ENCODE measurements at places on chromosomes 7 and 10.
A peak's percentile ranks its signal among the peaks of the same experiment; 100 is the strongest.

DNA sequence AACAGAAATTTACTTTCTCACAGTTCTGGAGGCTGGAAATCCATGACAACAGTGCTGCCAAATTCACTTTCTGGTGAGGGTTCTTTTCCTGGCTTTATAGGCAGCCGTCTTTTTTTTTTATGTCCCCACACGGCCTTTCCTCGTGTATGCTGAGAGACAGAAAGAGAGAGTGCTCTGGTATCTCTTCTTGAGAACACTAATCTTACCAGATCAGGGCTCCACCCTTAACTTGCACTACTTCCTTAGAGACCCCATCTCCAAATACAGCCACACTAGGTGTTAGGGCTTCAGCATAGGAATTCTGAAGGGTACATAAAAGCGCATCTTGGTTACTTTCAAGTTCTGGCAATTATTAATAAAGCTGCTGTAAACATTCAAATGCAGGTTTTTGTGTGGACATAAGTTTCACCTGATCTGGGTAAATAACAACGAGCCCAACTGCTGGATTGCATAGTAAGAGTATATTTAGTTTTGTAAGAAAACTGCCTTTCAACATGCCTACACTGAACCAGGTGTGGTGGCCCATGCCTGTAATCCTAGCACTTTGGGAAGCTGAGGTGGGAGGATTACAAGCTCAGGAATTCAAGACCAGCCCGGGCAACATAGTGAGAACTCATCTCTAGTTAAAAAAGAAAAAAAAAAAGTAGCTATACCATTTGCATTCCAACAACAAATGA, 8.2 kb upstream of the C1GALT1 start:
- DNase-seq, result no peak

DNA sequence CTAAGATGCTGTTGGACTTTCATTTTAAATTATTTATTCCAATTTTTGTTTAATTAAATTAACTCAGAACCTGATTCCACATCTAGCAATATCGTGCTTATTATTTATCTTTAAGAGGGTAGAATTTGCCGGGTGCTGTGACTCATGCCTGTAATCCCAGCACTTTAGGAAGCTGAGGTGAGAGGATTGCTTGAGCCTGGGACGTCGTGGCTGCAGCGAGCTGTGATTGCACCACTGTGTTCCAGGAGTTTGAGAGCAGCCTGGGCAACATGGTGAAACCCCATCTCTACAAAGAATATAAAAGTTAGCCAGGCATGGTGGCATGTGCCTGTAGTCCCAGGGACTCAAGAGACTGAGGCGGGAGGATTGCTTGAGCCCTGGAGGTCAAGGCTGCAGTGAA, 47.8 kb downstream of the ZFAND4 start:
- no peak for DNase-seq

DNA sequence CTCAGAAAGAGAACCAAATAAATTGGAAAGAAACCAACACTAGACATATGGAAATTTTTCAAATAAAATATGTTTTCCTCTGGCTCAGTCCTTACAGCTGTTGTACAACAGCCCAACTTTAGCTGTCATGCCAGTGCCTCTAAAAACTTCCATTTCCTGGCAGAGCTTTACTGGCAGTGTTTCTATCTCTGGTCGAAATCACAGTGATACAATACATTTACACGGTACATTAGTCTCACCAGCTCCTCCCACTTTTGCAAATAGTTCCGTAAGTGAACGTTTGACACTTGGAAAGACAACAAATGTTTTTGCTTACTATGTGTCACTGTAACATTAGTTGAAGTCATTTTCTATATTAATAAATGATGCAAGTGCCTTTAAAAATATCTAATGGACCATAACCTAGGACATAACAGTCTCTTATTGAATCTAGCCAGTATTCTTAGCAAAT, 29.8 kb downstream of the BCAP29 start:
- peak; percentile 32 for DNase-seq

DNA sequence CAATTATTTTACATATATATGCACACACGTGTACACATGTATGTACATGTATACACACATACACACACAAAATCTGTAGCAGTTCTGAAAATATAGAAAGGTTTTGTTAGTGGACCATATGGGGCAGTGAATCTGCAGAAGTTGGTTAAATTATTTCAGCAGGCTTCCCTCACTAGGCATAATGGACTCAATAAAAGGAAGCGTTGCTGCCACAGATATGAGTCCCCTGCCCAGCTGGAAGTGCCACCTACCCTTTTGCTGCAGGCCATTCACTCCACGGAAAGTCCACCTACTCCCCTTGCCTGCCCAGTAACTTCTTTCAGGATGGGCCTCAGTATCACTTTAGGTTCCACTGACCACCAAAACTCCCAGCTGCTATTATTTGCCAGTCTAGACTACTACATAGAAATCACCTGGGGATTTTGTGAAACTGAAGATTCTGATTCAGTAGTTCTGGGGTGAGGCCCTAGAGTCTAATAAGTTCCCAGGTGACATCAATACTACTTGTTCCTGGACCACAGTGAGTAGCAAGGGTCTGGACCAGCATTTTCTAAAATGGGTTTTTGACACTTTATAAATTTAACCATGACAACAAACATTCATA, 29.3 kb upstream of the CROT start:
- no peak for DNase-seq

- DNase-seq, result no peak
Measured at GRCh38 chr10:71324743-71325142, 5.7 kb downstream of the SLC29A3 start.

DNA sequence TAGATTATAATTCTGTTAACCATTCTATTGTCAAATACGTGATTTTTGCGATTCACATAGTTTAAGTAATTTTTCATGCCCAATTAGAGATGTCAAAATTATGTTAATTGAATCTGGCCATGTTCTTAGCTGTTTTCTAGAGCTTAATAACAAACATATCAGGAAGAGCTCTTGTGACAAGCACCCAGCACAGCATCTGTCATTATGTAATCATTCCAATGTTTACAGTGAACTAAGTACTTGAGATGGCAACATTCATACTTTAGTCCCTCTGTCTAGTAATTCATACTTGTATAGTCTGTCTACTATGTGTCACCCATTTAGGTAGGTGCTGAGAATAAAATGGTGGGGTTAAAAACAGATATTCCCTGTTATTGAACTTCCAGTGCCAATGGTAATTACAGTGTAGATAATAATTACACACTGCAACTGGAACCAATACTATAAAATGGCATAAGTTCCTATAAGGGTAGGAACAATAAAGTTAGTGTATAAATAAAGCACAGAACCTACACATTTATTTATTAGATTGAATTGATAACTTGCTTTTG, 55.2 kb downstream of the ZEB1 start:
- DNase-seq, result peak; percentile 11

- DNase-seq, result no peak
Measured at GRCh38 chr10:115937768-115938056, 335.3 kb downstream of the GFRA1 start.

- no peak for DNase-seq
Measured at GRCh38 chr7:92647011-92647625, 56.9 kb upstream of the FAM133B start.

Data from eye (tissue), 1 donor.